Occipital lobe (tissue), 3 donors: ENCODE measurements at places on chromosomes 1 and 21. TPM values are rescaled to one million over a fixed set of nuclear protein-coding genes. Genes with fewer than 3 reads are reported as not detected.

The CFAP107 gene
- not detected for total RNA-seq

The PTAFR gene
- total RNA-seq, result 4.7 TPM

The C1orf94 gene
- 0.31 TPM for total RNA-seq

The ERI3 gene
- total RNA-seq, result 99.2 TPM

The CD1B gene
- not detected for total RNA-seq

The TMIGD3 gene
- total RNA-seq, result 2.0 TPM

The BROX gene
- 66.9 TPM for total RNA-seq

The NADK gene
- total RNA-seq, result 20.4 TPM

The SLC9C2 gene
- 8.3 TPM for total RNA-seq

The SLC26A9 gene
- total RNA-seq, result not detected

The AQP10 gene
- not detected for total RNA-seq

The MNDA gene
- 4.2 TPM for total RNA-seq

The IGSF21 gene
- 45.9 TPM for total RNA-seq

The OR2T29 gene
- not detected for total RNA-seq

The KIRREL1 gene
- total RNA-seq, result 20.6 TPM

The HSD3B1 gene
- not detected for total RNA-seq

The PRAMEF10 gene
- total RNA-seq, result not detected

The NBPF6 gene
- total RNA-seq, result not detected

The GUCA2B gene
- total RNA-seq, result not detected

The MTMR11 gene
- 1.7 TPM for total RNA-seq

The LCE2A gene
- total RNA-seq, result not detected

The DNAI4 gene
- total RNA-seq, result 34.9 TPM

The FAAH gene
- total RNA-seq, result 22.5 TPM

The MOV10 gene
- 3.7 TPM for total RNA-seq

The DAB1 gene
- total RNA-seq, result 45.4 TPM

The KRTAP13-2 gene
- total RNA-seq, result not detected

The PGBD5 gene
- total RNA-seq, result 25.6 TPM

The TAS1R3 gene
- total RNA-seq, result 0.31 TPM

The ENSA gene
- 105 TPM for total RNA-seq

The TARBP1 gene
- total RNA-seq, result 90.6 TPM

The COL24A1 gene
- total RNA-seq, result 0.78 TPM

The TNN gene
- 0.47 TPM for total RNA-seq

The LINGO4 gene
- not detected for total RNA-seq

The CYP4A22 gene
- not detected for total RNA-seq

The ODF2L gene
- 100 TPM for total RNA-seq

The RBP7 gene
- total RNA-seq, result not detected

The RNF186 gene
- total RNA-seq, result not detected

The SLC22A15 gene
- 11.4 TPM for total RNA-seq

The CXADR gene
- total RNA-seq, result 372 TPM

The LDLRAD1 gene
- total RNA-seq, result not detected

The ERMAP gene
- total RNA-seq, result 1.9 TPM

The SERTAD4 gene
- total RNA-seq, result 3.6 TPM
